ENCODE measurements at places on chromosomes 6 and 20. TPM values are rescaled to one million over a fixed set of nuclear protein-coding genes. Genes with fewer than 3 reads are reported as not detected.

DNA sequence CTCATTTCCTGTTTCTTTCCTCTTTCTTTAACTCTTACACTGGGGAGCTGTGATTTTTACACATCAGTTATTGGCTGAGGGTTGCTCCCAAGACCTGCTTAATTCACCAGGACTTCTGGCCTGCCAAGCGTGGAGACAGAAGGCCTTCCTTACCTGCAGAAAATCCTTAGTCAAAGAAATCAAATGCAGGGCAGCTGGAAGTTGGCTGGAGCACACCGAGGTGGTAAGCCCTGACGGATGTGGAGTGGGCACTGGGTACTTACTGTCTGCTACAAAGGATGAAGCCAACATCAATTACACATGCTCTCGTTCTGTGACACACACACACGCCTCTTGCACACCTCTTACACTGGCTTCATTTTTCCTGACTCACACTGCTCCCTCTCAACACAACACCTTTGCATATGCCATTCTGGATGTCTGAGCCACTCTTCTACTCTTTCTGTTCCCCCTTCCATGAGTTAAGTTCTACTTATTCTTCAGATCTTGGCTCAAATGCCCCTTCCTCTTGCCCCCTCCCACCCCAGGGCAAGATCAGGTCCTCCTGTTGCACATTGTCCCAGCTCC lies 61.6 kb downstream of the TTI1 start:
- peaks cover 9% of the 10 kb centered on the region for H3K4me1 ChIP-seq
- no peak overlapping the region for H3K27ac ChIP-seq
- no peaks in the 10 kb centered on the region for H3K27me3 ChIP-seq
- no peak overlapping the region for H3K4me3 ChIP-seq

- H3K27me3 ChIP-seq, result no peaks in the 10 kb centered on the region
- no peaks in the 10 kb centered on the region for H3K36me3 ChIP-seq
- no peak overlapping the region for H3K4me3 ChIP-seq
- DNase-seq, result no peak
Observed at GRCh38 chr6:137213813-137214212, 5.4 kb downstream of the IFNGR1 start.

DNA sequence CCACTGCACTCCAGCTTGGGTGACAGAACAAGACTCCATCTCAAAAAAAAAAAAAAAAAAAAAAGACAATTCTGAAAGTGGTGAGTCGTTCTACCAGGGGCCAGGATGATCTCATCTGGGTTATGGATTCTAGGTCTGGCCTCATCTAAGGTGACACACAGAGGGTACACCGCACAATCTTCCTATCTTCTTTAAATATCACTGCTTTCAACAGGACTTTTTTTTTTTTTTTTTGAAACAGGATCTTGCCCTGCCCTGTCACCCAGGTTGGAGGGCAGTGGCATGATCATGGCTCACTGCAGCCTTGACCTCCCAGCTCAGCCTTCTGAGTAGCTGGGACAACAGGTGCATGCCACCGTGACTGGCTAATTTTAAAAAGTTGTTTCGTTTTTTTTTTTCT lies 67.7 kb downstream of the SLC16A10 start:
- H3K4me3 ChIP-seq, result no peak overlapping the region
- no peaks in the 10 kb centered on the region for H3K36me3 ChIP-seq
- no peaks in the 10 kb centered on the region for H3K4me1 ChIP-seq
- DNase-seq, result no peak

FAM162B gene
- total RNA-seq, result not detected

Measured in GM23248 (cell line).